ENCODE measurements at places on chromosomes 6 and 20. TPM values are rescaled to one million over a fixed set of nuclear protein-coding genes. Genes with fewer than 3 reads are reported as not detected.

GRCh38 chr6:143840595-143841265, 2.4 kb upstream of the LTV1 start:
- no peak for DNase-seq
- peaks cover 15% of the 10 kb centered on the region for H3K4me1 ChIP-seq

DNA sequence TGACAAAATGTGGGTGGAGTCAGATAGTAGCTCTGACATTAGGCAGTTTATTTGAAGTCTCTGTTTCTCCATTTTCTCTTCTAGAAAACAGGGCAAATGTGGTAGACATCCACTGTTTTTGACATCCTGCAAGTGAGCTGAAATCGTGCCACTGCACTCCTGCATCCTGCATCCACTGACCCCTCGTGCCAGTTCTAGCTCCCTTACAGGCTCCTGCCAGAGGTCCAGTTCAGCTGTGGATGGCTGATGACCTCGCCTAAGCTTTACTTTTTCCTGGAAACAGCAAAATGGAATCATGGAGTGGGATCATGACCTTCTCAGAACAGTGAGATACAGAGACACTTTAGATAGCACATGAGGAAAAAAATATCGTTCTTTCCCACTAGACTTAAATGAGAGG, 58.5 kb downstream of the TULP4 start:
- H3K27me3 ChIP-seq: no peaks in the 10 kb centered on the region
- no peak overlapping the region for H3K27ac ChIP-seq
- no peak overlapping the region for H3K4me3 ChIP-seq
- DNase-seq: no peak
- H3K4me1 ChIP-seq: peaks cover 19% of the 10 kb centered on the region

DNA sequence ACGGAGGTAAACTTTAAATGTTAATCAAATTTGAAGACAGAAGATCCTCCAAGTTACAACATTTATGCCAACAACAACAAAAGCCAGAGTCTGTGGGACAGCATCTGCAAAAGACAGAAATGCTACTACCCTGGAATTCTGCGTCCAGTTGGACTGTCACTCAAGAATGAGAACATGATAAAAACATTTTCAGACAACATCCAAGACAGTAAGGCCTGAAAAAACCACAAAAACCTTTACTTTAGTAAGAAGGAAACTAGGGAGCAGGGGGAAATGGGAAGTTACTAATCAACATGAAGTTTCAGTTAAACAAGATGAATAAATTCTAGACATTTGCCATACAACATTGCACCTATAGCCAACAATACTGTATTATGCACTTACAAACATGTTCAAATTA, 77.6 kb downstream of the MLIP start:
- peaks cover 73% of the 10 kb centered on the region for H3K36me3 ChIP-seq
- no peaks in the 10 kb centered on the region for H3K4me1 ChIP-seq
- DNase-seq: no peak
- no peaks in the 10 kb centered on the region for H3K27me3 ChIP-seq

GRCh38 chr20:47113362-47114109, 218.9 kb downstream of the EYA2 start:
- H3K27ac ChIP-seq: no peak overlapping the region
- DNase-seq: no peak
- H3K4me1 ChIP-seq: no peaks in the 10 kb centered on the region
- H3K36me3 ChIP-seq: no peaks in the 10 kb centered on the region

DNA sequence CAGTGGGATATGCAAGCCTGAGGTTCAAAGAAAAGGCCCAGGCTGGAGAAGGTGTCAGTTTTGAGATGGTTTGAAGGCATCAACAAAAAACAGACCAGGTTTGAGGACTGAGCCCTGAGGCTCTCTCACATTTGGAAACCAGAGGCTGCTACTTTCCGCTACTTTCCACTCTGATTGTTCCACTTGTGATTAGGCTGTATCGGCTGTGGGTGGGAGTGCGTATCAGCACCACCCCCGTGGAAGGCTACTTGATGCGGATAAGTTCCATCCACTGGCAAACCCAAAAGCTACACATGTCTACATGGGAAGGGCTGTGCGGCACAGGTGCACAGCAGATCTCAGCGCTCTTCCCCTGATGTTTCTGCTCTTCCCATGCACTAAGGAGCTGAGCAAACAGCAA, 198.7 kb downstream of the GMPR start:
- no peaks in the 10 kb centered on the region for H3K27me3 ChIP-seq
- H3K4me1 ChIP-seq: peaks cover 22% of the 10 kb centered on the region
- DNase-seq: no peak
- H3K36me3 ChIP-seq: no peaks in the 10 kb centered on the region
- no peak overlapping the region for H3K27ac ChIP-seq

DNA sequence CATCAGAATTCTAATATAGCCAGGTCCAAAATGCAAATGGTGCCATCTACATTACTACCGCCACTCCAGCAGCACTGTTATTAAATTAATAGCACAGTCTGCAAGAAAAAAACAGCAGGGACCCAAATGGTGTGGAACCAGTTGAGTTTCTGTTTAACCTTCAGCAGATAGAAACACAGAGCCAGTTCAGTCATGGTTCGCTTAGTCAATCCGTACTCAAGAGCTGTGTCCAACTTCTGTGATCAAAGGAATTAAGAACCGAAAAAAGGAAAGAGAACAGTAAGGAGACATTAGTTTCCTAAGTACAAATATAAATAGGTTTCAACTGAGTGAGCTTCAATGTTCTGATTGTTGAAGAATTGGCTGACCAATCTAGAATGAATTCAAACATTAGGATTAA, 107.7 kb downstream of the TRDN start:
- no peak overlapping the region for H3K4me3 ChIP-seq
- DNase-seq: no peak
- H3K4me1 ChIP-seq: peaks cover 59% of the 10 kb centered on the region
- H3K36me3 ChIP-seq: no peaks in the 10 kb centered on the region
- no peaks in the 10 kb centered on the region for H3K27me3 ChIP-seq

DNA sequence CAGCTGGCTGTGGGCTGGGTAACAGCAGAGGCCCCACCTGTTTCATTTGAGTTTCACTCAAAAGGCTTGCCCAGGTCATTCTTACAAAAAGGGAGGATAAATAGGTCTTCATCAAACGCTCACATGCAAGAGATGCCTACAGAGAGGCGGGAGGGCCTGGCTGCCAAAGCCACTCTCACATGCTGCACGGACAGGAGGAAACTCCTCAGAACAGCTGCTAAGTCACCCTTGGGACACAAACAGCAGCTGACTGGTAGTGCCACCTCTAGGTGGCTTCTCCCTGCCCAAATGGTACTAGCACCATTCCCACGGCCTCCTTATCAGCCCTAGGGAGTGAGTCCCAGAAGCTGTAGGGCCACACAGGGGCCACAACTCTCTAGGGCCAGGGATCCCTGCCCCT, 23.8 kb downstream of the SLC22A23 start:
- no peaks in the 10 kb centered on the region for H3K36me3 ChIP-seq
- H3K4me3 ChIP-seq: no peak overlapping the region
- no peak for DNase-seq
- H3K27me3 ChIP-seq: no peaks in the 10 kb centered on the region

- no peak overlapping the region for H3K4me3 ChIP-seq
- H3K27ac ChIP-seq: no peak overlapping the region
- no peaks in the 10 kb centered on the region for H3K36me3 ChIP-seq
- DNase-seq: no peak
These were observed 58.7 kb upstream of the SULF2 start for GRCh38 chr20:47843886-47844567.

Gene KCNK16
- not detected for total RNA-seq

Gene REPS1
- total RNA-seq: 16.3 TPM

Gene YTHDF1
- total RNA-seq: 50.2 TPM

Gene RRAGD
- total RNA-seq: 148 TPM
